Activated CD8-positive, alpha-beta memory T cell treated with anti-CD3 and anti-CD28 coated beads for 4 hours (primary cell): ENCODE measurements at places on chromosomes 13 and 19.
A peak's percentile ranks its signal among the peaks of the same experiment; 100 is the strongest.

DNA sequence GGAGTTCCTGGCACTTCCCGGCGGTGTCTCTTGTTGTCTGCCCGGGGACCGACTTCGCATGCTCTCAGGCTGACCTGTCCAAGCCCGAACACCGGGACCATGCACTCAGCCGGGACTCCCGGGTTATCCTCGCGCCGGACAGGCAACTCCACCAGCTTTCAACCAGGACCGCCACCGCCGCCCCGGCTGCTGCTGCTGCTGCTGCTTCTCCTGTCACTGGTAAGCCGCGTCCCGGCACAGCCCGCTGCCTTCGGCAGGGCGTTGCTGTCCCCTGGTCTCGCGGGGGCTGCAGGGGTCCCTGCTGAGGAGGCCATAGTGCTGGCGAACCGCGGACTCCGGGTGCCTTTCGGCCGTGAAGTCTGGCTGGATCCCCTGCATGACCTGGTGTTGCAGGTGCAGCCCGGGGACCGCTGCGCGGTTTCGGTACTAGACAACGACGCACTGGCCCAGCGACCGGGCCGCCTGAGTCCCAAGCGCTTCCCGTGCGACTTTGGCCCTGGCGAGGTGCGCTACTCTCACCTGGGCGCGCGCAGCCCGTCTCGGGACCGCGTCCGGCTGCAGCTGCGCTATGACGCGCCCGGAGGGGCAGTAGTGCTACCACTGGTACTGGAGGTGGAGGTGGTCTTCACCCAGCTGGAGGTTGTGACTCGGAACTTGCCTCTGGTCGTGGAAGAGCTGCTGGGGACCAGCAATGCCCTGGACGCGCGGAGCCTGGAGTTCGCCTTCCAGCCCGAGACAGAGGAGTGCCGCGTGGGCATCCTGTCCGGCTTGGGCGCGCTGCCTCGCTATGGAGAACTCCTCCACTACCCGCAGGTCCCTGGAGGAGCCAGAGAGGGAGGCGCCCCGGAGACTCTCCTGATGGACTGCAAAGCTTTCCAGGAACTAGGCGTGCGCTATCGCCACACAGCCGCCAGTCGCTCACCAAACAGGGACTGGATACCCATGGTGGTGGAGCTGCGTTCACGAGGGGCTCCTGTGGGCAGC, 661 bp downstream of the FREM2 start:
- no peak for DNase-seq

DNA sequence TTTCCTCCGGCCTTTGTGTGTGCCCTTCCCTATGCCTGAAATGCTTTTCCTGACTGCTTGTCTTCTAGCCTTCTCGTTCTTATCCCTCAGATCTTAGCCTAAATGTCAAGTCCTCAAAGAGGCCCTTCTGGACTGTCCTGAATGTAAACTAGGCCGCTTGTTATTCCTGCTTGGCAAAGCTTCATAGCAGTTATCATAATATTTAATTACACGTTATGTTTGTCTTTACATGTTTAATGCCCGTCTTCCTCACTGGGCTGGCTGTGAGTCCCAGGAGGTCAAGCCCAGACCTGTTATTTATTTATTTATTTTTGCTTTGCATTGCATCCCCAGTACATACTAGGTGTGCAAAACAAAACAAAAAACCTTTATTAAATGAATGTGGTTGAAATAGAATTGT, 62.7 kb downstream of the SIPA1L3 start:
- no peak for DNase-seq

- DNase-seq: no peak
Observed at GRCh38 chr19:1917146-1917545, 11.9 kb downstream of the ADAT3 start.

DNA sequence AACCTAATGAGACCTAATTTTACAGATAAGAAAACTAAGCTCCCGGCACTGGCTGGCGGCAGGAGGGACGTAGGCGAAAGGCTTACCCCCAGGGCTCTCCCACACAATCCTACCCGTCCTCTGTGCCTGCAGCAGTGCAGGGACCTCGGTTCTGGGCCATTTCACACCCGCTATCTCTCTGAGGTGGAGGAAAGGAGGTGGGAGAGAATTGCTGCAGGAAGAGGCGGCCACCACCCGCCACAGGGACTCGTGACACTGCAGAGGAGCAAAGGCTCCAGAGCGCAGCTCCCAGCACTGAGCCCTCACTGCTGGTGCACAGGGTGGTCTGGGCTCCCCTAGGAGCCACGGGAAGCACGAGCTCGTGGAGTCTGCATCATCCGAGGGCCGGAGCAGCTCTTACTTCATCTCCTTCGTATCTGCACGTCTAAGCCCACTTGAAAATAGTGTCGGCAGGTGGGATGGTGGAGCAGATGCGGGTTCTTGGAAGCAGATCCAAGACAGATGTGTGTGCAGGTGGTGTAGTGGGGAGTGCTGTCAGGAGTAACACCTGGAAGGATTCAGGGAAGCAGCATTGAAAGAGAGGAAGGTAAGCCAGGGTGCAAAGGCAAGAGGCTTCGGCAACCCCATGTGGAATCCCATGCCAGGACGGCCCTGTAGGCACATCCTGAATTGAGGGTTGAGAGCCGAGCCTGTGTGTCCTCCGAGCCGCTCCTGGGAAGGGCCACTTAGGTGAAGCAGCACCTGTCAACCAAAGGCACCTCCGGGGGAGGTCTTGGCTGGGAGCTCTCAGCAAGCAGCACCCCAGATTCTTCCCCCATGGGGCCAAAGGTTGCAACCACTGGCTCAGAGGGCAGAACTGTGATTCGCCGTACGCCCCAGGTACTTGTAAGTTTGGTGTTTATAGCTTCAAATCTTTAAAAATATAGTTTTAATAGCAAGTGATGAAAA, 115.8 kb upstream of the SPACA7 start:
- DNase-seq: no peak

GRCh38 chr13:76937281-76937820, 11.0 kb upstream of the ACOD1 start:
- DNase-seq: no peak

DNA sequence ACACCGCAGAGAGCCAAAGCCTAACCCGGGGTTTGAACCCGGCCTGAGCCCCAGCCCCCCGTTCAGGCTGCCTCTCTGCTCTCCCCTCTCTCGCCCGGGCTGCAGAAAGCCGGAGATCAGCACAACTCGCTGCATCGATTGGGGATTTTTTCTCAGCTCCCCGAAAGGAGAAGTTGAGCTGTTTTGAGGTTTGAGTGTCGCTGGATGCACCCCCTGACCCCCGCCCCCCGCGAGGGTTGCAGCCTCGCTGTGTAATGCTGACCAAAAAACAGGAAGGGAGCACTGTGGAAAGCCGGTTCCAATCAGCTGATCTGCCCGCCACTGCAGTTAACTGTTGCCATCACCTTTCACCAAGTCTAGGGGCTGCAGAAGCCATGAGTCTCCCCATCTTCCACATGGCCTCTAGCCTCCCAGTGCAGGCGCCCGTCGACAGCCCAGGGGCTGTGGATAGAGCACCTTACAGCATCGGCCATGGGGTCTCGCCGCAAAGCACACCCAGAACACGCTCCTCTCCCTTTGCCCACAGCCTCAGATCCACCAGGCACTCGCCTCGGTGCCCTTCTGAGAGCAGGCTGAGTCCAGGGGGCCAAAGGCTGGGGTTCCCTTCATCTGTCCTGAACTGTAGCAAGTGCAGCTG, 34.5 kb downstream of the MYO9B start:
- DNase-seq: no peak

DNA sequence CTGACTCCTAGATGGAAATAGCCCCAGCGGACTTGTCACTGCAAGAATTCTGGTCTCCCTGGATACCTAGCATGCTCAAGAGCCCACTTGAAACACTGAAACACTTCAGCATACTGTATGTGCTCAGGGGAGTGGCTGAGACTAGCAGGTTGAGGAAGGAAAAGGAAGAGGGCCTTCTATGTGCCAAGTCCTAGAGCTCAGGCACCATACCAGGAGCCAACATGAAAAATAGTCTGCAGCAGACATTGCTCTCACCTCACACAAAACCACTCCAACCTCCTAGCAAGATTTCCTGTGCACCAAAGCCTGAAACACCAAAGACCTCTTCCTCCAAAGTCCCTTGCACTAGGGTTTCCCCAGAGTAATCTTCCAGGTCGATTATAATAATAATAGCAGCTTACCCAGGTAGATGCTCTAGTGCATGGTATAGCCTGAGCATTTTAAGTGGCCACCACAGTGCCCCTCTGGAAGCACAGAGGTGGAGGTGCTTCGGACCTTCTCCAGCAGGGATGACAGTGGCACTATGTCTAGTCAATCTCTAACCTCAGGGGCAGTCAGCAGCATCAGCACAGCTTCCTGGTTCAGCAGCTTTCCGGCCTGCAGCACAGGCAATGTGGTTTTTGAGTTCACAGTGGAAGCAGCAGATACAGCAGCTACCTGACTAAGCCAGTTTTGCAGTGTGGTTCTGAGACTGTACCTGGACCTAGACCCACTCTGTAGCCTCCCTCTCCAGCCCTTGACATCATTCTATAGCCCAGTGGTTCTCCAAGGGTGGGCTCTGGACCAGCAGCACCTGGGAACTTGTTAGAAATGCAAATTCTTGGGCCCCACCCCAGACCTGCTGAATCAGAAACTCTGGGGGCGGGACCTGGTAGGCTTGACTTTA, 45.6 kb upstream of the UBE2L5 start:
- DNase-seq: peak; percentile 21

DNA sequence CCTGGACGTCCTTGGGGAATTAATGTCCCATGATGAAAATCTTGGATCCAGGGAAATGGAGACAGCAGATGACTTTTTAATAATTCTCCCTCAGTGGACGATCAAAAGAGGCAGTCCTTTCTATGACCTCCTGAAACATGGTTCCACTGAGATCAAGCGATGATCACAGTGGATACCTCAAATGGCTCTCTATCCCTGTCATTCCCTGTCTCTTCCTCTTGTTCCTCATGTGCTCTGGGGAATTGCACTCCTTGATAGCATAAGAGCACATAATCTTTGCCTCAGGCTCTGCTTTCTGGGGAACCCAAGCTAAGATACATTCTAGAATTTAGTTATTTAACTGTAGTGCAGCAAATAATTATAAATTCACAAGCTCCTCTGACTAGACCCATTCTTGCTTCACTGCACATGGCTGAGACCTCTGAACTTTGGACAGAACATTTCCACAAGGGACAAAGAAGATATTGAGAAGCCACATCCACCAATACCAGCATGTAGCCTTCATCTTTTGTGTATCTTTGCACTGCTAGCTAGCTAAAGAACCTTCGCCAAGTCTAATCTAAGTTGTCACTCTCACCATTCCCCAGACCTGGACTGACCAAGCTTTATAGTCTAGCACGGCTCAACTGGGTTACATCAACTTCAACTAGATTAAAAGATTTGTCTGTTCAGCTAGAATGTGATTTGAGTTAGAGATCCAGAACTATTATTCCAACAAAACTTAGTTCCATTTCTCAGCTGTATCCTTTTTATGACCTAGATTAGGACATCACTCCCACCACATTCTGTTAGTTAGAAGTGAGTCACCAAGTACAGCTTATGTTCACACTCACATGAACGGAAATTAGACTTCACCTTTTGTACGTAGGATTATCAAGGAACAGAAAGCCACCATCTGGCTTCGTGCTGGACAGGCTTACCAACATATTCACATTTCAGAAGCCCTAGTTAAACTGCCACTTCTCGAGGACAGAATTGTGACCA, 142.7 kb downstream of the SUCLA2 start:
- no peak for DNase-seq

DNA sequence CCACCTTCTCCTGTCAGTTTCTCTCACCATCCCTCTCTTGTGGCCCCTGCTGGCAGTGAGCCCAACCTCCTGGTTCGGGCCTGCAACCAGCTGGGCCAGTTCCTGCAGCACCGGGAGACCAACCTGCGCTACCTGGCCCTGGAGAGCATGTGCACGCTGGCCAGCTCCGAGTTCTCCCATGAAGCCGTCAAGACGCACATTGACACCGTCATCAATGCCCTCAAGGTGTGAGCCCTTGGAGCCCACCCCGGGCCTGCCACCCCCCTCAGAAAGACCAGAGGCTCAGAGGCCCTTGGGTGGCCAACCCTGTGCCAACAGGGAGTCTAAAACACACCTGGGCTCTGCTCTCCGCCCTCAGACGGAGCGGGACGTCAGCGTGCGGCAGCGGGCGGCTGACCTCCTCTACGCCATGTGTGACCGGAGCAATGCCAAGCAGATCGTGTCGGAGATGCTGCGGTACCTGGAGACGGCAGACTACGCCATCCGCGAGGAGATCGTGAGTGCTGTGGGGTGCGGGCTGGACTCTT, 13.8 kb downstream of the FUZ start:
- no peak for DNase-seq

- DNase-seq: no peak
Observed at GRCh38 chr13:93646245-93646644, 419.6 kb downstream of the GPC6 start.

GRCh38 chr13:23325191-23325590, 108.3 kb downstream of the SACS start:
- no peak for DNase-seq

GRCh38 chr19:38360839-38361631, 13.3 kb upstream of the PSMD8 start:
- no peak for DNase-seq

DNA sequence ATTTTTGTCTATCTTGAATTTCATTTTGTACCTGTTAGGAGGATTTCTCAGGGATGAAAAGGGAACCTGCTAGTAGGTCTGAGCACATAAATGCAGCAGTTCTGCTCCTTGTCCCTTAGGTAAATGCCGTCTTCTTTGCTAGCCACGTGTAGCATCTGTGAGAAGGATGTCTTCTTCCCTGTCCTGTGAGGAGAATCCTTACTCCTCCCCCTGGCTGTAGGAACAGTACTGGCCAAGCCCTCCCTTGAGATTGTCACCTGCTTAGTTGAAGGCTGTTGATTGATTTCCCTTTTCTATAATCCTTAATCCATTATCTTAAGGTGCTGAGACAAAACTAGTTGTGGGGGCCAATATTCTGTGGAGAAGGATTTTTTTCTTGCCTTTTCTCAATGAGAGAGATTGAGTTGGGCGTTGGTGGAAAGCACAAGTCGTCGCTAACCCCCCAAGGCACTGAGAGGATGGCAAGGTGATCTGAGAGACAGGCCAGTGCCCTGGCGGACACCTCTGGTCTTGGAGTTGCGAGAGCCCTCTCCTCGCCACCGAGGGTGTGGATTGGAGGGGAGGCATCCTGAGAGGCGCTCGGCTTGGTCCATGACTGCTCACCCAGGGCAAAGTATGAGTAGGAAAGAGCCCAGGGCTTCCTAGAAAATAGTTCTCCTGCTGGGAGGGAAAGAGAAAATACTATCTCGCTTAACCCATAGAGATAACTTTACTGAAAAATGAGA, 216.7 kb downstream of the ATP8A2 start:
- DNase-seq: no peak
